Liver (tissue), 10 donors: ENCODE measurements at places on chromosomes 2 and 18. TPM values are rescaled to one million over a fixed set of nuclear protein-coding genes. Genes with fewer than 3 reads are reported as not detected.

GRCh38 chr2:113872201-113872600, 17.7 kb upstream of the ACTR3 start:
- no peak for DNase-seq

RAD51AP2 gene
- 0.08 TPM for polyA plus RNA-seq

- no peak for DNase-seq
Measured at GRCh38 chr2:60294901-60295635, 258.4 kb downstream of the BCL11A start.

- no peak for DNase-seq
Measured at GRCh38 chr2:224749136-224749535, 33.0 kb upstream of the CCDC195 start.

DNA sequence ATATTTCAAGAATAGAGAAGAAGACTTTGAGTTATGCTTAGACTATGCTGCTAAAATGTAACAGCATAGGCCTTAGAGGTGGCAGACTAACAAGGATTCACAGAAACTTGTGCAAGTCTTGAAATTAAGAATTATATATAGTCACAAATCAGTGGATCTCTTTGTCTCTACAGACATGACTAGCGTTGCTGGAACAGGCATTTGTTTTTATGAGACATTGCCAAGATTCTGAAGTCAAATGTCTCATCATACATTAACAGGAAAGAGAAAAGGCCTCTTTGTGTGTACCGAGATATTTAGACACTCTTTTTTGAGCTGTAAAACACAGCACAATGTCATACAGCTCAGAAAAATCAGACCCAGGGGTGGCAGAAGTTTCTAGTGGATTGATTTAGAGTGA, 207.1 kb downstream of the TMX3 start:
- no peak for DNase-seq
